Activated effector memory CD4-positive, alpha-beta T cell treated with Interleukin-2 at 50 U/mL for 16 hours (primary cell): ENCODE measurements at places on chromosomes 5 and 9.

- no peak for DNase-seq
These were observed 5.3 kb downstream of the BARX1 start for GRCh38 chr9:93949694-93950449.

GRCh38 chr5:53151713-53152458 is 42.3 kb upstream of the MOCS2 start:
- DNase-seq = no peak

GRCh38 chr5:141338538-141339306 is at the start of gene PCDHGA2:
Gene PCDHGA2 (plus strand): TSS chr5:141338760.
- no peak for DNase-seq

DNA sequence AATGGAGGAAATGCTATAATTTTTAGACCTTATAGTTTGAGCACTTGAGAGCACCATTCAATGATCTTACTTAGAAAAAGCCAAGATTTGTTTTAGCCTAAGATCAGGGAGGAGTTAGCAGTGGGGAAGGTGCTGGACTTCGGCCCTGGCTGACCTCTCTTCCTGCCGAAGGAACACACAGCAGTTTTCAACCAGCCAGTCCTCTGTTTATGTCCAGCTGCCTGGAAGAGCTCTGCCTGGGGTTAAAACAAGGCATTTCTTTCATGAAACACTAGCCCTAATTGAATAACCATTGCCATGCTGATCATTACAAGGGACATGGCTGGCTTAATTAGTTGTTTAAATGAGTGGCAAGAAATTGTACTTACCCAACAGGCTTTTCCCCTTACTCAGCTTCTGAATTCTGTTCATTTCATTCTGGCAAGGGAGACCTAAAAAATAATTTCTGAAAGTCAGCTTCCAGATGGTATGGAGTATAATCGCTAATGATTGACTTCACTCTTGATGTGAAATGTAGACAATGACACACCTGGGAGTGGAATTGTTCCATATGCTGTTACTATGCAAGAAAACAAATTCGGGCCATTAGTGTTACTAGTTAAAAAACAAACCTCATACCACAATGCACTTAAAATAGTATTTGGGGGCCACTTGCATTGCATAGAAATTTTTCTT is 514.2 kb downstream of the SPOCK1 start:
- no peak for DNase-seq

- no peak for DNase-seq
These were observed 480.1 kb upstream of the SMARCA2 start for GRCh38 chr9:1535051-1535450.

GRCh38 chr5:80577707-80578106 is 7.6 kb upstream of the ANKRD34B start:
- DNase-seq = no peak

- no peak for DNase-seq
These were observed 593.4 kb upstream of the RGMB start for GRCh38 chr5:98179791-98180755.

- no peak for DNase-seq
These were observed 56.5 kb upstream of the RAI14 start for GRCh38 chr5:34599471-34600117.

DNA sequence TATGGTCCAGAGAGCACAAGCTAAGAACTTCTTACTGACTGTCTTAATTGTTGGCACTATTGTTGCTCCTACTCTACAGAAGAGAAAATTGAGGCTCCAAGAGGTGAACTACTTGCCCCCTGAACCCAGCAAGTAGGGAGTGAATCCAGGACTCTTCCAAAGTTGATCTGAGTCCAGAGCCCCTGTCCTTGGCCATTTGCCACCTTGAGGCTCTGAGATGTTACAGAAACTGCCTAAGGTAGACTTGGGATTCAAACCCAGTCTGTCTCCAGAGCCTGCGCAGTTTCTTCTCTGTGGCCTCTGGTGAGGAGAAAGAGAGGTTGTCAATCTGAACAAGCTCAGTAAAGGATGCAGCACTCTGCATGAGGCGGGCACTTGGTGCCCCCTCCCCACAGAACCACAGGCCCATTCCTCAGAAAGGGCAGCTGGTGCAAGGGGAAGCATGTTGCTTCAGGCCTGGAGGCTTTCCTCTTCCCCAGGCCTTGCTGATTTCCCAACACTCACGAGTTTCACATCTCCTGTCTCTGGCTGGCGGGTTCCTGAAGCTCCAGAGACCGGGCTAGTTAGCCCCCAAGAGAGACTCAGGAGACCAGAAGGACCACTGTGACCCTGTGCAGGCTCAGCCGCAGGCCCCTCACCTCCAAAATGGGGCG is 2.9 kb upstream of the LCP2 start:
- DNase-seq = no peak

- no peak for DNase-seq
These were observed 451.4 kb downstream of the ZSWIM6 start for GRCh38 chr5:61783481-61783880.

- no peak for DNase-seq
These were observed 38.3 kb downstream of the RECK start for GRCh38 chr9:36074870-36075532.

- no peak for DNase-seq
These were observed 365.6 kb downstream of the MAN2A1 start for GRCh38 chr5:110055302-110055701.

DNA sequence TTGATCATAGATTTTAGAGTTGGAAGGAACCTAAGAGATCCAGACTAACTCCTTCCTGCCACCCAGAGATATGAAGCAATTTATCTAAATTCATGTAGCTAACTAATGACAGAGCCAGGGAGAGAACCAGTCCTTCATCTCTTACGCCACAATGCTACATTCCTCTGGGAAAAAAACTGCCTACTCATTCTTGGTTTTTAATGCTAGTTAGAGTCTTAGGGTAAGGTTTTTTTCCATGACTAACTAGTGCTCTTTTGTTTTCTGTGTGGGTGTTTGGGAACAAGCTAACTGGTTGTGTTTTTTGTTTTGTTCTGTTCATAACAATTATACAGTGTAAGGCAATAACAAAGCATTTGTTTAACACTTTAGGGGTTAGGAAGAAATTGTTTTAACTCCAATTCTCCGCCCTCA is 52.4 kb downstream of the SLC44A1 start:
- DNase-seq = no peak

DNA sequence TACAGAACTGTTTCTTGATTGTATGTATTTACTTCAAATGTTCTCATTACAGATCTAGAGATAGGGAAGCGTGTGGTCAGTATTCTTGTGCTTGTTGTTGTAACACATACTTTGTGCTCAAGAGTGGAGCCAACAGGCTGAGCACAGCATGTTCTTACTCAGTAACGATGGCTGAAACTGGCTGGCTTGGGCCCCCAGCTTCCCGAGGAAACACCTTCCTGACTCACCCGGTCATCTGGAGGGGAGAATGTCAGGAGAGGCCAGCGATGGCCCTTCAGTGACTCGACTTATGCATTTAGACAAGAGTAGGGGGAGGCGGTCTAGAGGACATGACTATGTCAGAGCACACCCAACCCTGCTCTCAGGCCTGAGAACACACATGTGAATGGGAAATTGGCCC is 25.6 kb downstream of the ZNF474 start:
- no peak for DNase-seq

DNA sequence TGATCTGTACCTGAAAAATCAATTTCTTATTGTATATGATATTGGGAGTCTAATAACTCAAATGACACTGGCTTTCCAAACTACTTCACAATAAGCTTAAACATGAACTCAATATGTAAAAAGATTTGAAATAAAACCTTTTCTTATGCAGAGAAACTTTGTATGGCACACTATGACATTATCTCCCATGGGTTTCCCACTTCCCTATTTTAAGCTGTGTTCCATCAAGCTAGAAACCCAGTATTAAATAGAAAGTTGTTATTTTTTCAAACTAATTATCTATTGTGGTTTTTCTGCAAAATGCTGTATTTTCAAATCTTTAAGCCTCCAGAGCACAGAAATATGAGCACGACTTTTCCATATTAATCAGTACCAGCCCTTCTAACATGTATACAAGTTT is 174.7 kb downstream of the NFIB start:
- no peak for DNase-seq

GRCh38 chr9:128033609-128034008 is 33.5 kb downstream of the NAIF1 start:
- no peak for DNase-seq

GRCh38 chr5:154138701-154139100 is 51.8 kb upstream of the GALNT10 start:
- DNase-seq = no peak

- no peak for DNase-seq
These were observed 1.9 kb downstream of the GPBP1 start for GRCh38 chr5:57175551-57176309.

- no peak for DNase-seq
These were observed 1007.1 kb upstream of the WWC1 start for GRCh38 chr5:167284222-167284890.

DNA sequence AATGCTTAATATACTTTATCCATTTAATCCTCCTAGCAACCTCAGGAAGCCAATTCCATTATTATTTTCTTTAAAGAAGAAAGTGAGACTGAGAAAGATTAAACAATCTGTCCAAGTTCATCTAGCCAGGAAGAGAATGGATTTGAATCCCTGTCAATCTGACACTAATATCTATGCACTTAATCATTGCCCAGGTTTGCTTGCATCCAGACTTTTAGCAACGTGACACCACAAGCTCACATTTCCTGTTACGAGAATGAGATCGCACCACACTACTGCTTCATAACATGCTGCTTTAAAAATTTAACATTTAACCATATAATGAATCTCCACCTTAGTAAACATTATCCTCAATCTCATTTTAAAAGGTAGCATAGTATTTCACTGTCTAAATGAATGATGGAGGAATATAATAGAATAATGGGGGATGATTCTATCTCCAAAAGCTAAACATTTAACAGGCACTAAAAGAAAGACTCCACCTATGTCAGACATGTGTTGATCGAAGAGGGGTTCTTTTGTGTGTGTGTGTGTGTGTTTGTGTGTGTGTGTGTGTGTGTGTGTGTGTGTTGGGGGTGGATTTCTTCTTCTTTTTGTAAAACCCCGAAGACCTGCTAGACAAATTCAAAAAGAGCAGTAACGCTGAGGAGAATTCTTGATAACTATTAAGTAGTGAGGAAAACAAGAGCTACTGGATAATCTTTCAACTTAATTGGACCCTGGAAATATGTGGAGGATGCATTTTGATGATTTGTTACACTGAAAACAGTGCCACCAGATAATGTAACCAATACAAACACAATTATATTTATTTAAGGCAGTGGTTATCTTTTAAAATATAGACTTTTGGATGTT is 138.7 kb upstream of the NR3C1 start:
- no peak for DNase-seq

DNA sequence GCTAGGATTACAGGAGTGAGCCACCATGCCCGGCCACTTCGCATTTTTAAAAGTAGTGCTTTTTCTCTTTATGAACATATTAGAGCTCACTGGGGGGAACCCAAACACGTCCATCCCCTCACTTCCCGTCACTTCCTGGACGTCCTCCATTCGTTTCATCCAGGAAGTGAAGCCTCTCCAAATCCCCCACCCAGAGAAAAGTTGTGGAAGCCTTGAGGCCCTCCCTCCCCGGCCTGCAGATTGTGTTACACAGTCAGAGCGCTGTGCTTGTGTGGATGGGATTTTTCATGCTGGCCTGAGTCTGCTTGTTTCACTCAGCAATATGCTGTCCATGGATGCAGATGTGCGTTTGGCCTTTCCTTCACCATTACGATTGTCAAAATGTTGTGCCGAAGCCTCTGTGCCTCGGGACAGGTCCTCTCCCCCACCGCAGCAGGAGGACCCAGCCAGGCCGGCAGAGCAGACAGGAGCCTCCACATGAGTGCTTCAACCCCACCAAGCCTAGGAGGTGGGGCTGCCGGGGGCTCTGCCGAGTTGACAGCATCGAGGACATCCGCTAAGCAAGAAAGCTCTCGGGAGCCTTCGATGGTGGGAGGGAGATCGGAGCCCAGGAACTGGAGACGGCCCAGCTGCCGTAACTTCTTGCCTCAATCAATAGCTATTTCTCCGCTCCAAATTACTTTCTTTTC is 121.6 kb upstream of the PPP1R26 start:
- DNase-seq = no peak

- DNase-seq = no peak
These were observed 102.2 kb downstream of the HACD4 start for GRCh38 chr9:20929276-20929675.

DNA sequence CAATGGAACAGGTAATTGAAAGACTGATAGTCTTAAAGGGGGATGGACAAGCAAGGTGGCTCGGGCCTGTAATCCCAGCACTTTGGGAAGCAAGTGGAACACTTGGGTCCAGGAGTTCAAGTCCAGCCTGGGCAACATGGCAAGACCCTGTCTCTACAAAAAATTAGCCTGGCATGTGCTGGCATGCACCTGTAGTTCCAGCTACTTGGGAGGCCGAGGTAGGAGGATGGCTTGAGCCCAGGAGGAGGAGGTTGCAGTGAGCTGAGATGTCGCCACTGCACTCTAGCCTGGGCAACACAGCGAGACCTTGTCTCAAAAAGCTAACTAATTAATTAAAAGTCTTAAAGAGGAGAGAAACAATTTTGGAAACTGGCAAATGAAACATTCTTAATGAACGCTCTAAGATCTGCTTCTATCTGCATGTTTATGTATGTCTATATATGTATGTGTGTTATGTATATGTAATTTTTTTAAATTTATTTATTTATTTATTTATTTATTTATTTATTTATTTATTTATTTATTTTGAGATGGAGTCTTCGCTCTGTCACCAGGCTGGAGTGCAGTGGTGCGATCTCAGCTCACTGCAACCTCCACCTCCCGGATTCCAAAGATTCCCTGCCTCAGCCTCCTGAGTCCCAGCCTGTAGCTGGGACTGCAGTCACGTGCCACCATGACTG is 80.6 kb downstream of the SFXN1 start:
- DNase-seq = no peak

DNA sequence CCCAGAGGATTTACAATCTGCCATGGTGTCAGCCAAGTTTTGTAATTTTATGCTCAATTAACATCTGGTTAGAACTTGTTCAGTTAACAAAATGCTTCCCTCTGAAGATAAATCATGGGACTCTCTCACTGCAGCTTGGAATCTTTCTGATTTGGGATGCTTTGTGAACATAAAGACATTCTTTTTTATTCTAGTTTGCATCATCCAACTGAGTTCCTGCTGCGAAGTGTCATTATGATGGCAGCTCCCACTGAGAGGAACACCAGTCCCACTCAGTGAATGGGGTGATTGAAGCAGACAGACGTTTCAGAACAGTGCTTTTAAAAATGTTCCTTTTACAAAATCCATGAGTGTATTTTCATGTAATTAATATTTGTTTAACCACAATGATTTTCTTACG is 863.8 kb downstream of the TLE4 start:
- no peak for DNase-seq

DNA sequence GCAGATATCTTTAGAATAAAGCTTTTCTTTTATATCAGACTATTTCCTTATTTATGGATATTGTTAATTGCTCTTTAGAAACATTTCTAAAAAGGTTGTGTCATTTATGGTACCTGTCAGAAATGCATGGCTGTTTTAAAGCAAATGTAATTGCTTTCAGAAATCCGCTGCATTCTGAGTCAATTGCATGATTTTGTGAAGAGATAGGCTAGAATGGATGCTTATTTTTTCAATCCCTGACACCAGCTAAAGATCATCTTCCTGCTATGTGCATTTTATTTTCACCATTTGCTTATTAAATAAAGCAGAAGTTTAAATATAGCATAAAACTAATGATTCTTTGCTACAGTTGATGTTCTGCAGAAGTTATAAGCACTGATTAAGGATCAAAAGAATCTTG is 170.2 kb upstream of the C9orf72 start:
- DNase-seq = no peak

- DNase-seq = no peak
These were observed 192.4 kb downstream of the ADAMTSL1 start for GRCh38 chr9:18666348-18666747.
